ENCODE measurements at places on chromosomes 5 and 9.

- DNase-seq: no peak
Observed at GRCh38 chr5:24923400-24923799, 278.6 kb upstream of the CDH10 start.

- no peak for DNase-seq
Observed at GRCh38 chr5:176660530-176660859, 13.2 kb downstream of the TSPAN17 start.

DNA sequence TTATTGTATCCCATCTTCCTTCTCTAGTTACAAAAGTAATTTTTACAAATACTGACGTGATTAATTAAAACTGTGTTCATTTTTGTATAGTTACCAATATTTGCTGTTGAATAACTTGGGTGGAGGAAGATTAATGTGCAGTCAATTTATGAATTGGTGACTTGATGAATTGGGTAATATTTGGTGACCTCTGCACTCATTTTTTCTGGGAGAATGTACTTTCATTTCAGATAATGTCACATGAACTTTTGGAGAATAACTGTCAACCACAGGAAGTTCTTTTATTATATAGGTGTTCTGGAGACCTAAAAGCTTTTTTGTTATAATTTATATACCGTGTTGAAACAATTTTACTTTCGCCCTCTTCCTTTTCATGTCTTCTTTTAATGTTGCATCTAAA is 26.4 kb upstream of the FKTN start:
- DNase-seq: no peak

GRCh38 chr5:113909782-113910181 is 396.3 kb downstream of the YTHDC2 start:
- DNase-seq: no peak
